ENCODE measurements at places on chromosomes 12 and 14.

- H3K27me3 ChIP-seq = peaks cover 2% of the 10 kb centered on the region
- no peaks in the 10 kb centered on the region for H3K4me1 ChIP-seq
- DNase-seq = no peak
- no peak overlapping the region for H3K4me3 ChIP-seq
- no peak overlapping the region for H3K27ac ChIP-seq
Measured at GRCh38 chr12:49212572-49212971, 23.7 kb upstream of the TUBA1A start.

- H3K36me3 ChIP-seq = no peaks in the 10 kb centered on the region
- H3K4me3 ChIP-seq = no peak overlapping the region
- H3K27me3 ChIP-seq = peaks cover 6% of the 10 kb centered on the region
- peaks cover 15% of the 10 kb centered on the region for H3K4me1 ChIP-seq
- DNase-seq = no peak
Measured at GRCh38 chr12:6189028-6189427, 11.2 kb upstream of the CD9 start.

- H3K4me1 ChIP-seq = peaks cover 37% of the 10 kb centered on the region
- peaks cover 7% of the 10 kb centered on the region for H3K36me3 ChIP-seq
- peak; percentile 78 for DNase-seq
- H3K4me3 ChIP-seq = peak overlapping the region; percentile 61
Measured at GRCh38 chr12:50597200-50598195, 92.7 kb downstream of the DIP2B start.

DNA sequence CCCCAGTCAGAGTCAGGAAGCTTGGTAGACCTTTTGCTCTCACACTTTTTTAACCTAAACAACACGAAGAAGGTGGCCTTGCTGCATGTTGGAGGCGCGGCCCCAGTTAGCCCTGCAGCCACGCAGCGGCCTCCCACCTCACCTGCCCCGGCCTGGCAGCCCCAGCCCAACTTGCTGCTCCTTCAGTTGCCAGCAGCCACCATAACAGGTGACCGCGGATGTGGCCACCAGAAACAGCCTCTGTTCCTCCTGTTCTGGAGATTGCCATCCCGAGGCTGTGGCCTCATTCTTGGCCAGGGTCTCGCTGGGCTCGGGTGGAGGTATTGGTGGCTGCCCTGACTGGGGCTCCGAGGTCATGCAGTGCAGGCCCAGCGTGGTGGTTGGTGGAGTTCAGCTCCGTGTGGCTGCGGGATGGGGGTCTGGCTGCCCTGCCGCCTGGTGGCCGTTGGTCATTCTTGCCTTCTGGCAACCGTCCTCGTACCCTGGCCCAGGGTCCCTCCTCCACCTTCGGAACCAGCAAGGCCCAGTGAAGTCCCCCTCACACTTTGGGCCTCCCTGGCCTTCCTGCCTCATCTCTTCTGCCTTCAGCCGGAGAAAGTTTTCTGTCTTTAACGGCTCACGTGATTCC lies 20.7 kb upstream of the TEX22 start:
- H3K36me3 ChIP-seq = no peaks in the 10 kb centered on the region
- DNase-seq = no peak
- H3K27me3 ChIP-seq = no peaks in the 10 kb centered on the region
- H3K4me3 ChIP-seq = no peak overlapping the region

- H3K27ac ChIP-seq = peak overlapping the region; percentile 83
- DNase-seq = peak; percentile 17
- H3K4me1 ChIP-seq = peaks cover 36% of the 10 kb centered on the region
- H3K4me3 ChIP-seq = no peak overlapping the region
Measured at GRCh38 chr14:91464615-91465205, 45.4 kb downstream of the PPP4R3A start.

DNA sequence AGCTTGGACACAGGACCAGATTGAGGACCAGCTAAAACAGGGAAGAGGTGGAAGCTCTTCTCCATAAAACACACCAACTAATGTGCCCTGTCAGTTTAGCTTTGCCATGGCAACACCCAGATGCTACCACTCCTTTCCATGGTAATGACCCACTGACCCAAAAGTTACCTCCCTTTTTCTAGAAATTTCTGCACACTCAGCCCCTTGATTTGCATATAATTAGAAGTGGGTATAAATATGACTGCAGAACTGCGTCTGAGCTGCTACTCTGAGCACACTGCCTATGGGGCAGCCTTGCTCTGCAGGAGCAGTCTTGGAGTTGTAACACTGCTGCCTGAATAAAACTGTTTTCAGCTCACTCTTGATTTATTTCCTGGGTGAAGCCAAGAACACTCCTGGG lies 3.2 kb upstream of the TDG start:
- no peaks in the 10 kb centered on the region for H3K27me3 ChIP-seq
- DNase-seq = no peak
- peaks cover 16% of the 10 kb centered on the region for H3K36me3 ChIP-seq

DNA sequence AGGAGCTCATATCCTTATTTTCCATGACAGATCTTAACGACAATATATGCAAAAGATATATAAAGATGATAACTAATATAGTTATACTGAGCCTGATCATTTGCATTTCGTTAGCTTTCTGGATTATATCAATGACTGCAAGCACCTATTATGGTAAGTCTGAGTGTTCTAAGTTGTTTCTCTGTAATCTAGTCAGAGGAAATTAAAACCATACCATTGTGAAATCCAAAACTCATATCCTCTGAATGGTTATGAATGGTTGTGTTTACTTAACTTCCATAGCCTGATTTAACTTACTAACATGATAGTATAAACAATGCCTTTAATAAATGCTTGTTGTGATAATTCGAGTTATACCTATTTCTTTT lies 760 bp downstream of the TMEM19 start:
- H3K36me3 ChIP-seq = no peaks in the 10 kb centered on the region
- H3K4me1 ChIP-seq = peaks cover 19% of the 10 kb centered on the region
- DNase-seq = no peak
- H3K4me3 ChIP-seq = peak overlapping the region; percentile 94
- no peaks in the 10 kb centered on the region for H3K27me3 ChIP-seq
- H3K27ac ChIP-seq = peak overlapping the region; percentile 94
